Skeletal muscle cell (primary cell): ENCODE measurements at places on chromosomes 2 and 18.
A peak's percentile ranks its signal among the peaks of the same experiment; 100 is the strongest.

DNA sequence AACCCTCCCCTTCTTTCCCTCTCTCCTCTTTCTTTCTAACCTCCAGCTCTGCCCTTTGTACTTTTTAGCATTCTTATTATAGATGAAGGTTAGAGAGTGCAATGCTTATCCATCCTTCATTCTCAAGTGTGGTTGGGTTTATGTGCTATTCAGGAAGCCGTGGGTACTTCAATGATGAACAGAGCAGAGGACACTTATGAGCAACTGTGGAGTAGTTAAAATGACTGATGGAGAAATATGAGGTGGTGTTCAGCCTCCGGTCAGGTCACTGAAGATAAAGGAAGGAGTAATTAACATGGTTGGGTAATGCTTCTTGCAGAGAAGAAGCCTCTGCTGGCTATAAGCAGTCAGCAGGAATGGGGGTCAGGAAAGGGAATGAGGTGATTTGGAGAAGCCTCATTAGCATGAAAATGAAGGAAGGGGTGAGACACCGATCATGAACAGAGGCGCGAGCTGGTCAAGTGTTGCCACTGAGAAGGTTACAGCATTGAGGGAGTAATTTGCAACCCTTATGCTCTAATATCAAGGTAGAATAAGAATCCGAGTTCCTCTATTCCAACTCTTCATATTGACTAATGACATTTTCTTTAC lies 174.7 kb downstream of the LPIN1 start:
- DNase-seq: no peak

DNA sequence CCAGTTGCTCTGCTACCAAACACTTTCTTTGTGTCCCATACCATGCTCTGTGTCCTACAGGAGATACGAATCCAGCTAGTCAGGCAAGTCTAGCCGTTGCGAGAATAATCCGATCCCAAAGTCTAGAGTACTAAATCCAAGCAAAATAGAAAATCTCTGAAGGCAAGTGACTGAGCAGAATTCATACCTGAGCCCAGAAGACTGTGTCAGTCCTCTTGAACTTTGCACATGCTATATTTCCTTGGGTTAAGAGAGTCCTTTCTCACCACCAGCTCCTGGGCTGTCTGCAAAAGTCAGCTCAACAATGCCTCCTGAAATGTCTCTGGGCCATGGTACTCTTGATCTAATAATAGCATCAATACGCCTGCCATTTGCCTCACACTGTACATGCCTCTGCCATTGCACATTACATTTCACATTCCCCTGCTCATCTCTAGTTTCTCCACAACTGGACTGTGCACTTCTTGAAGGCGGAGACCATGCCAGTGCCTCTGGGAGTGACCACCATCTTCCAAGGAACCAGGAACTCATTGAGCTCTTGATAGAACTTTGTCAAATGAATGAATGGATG lies 265.8 kb upstream of the ID2 start:
- DNase-seq: no peak

DNA sequence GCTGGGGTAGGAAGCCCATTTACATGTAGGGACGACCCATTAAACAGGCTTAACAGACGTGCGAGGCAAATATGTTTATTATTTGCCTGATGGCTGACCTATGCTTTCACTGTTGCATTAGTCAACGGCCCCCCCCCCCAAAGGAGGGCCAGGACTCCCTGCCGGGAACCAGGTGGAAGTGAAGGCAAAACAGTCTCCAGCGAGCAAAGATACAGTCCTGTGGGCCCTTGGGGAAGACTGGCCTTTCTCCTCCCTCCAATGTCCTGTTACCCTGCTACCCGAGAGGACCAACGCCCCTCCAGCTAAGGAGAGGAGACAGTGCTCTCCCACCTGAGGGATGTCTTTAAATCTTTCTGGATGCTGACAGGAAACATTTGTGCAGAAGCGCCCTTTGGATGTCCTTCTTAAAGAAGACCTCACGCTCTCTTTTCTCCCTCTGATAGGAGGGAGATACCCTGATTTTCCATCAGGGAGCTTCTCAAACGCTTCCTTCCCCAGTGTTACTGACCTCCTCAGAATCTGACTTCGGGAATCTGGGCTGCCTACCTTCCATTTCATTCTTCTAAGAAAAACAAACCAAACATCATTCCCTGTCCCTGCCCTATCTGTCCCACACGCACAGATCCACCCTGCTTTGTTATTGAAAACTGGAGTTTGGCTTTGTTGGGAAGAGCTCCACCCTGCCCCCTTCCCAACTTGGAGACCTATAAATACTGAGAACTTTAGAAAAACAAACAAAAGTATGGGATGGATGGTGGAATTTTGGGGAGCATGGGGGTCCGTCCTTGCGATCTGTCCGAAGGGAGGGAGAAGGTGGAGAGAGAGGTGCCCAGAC lies 135.9 kb upstream of the SIX3 start:
- DNase-seq: no peak

- DNase-seq: no peak
These were observed 24.3 kb downstream of the COA5 start for GRCh38 chr2:98583816-98584618.

DNA sequence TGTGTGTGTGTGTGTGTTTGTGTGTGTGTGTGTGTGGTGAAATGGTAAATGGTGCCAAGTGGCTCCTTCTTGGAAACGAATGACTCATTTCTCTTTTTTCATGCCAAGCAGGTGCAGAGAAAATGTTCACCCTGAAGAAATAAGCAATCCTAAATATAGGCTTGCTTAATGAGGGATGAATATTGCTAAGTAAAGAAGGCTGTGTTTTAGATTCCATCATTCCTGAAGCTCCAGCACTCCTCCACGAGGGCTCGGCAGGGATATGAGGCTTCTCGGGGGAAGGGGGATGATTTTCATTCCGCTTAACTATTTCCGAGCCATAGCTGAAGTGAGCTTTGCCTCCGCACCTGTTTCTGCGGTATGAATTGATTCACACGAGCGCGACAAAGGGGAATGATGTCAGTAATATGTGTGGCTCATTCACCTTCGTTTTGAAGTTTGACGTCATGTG lies 72.9 kb downstream of the TSN start:
- no peak for DNase-seq

DNA sequence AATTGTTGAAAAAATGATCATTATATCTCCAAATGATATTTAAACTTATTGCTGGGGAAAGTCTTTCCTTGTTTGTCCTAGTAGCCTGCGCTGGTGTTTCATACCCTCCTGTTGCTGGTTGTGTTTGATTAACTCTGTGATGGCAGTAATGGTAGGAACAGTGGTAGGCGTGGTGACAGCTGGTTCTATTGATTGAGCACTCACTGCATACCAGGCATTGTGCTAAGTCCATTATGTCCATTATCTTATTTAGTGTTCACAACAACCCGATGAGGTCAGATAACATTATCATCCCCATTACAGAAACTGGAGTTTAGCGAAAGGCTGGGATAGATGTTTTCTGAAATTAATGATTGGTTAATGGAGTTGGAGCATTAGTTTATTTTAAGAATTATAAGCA lies 77.8 kb upstream of the STON1 start:
- DNase-seq: no peak

DNA sequence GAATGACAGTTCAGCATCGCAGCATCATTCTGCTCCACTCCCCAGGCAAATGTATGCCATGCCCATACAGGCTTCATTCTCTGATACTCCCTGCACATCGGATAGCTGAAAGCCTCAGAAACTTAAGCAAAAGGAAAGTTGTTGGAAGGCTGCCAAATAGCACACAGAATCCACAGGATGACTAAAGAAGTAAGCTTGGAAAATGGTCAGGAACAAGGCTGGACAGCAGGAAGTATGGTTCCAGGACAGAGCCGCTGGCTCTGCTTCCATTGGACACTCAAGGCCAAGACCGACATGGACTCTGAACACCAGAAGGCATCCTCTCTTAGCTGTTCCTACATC lies 256.5 kb downstream of the CDH20 start:
- peak; percentile 77 for DNase-seq
